ENCODE measurements at places on chromosomes 13 and 19.

- DNase-seq, result no peak
Observed at GRCh38 chr19:29090783-29091526, 122.0 kb downstream of the UQCRFS1 start.

DNA sequence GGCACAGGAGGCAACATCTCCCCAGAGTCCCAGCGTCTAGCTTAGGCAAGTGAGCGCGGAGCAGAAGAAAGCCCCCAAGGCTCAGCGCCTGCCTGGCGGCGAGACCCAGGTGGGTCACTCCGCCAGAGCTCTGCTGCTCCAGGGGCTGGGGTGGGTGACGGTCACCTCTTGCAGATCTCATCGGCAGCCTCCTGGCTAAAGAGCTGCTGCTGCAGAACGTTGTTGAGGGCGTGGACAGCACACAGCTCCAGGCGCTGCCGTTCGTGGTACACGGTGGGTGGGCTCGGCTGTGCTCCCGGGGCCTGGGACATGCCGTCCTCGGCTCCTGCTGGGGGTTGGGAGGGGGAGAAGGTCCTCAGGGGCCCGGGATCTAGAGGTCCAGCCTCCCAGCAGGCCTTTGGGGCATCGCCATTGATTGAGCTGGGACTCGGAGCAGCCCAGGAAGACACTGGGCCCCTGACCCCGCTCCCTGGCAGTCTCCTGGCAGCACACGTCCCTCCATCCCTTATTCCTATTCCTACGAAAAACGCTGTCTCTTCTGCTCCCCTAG, 795 bp downstream of the JOSD2 start:
- no peak for DNase-seq

DNA sequence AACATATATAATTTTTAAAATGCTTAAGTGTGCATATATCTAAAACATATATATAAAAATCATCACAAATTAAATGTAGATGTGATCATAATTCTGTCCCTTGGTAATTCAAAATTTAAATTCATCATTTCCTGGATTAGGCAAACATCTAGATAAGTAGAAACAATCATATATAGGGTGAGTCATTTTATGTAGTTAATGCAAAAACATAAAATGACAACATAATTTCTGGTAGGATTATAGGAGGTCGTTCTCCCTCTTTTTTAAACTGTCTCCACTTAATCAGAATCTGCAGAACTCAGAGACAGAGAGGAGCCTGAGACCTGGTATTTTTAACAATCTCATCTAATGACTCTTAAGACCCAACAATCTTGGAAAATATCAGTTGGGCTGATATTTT, 333.4 kb downstream of the KCTD12 start:
- DNase-seq, result no peak

- no peak for DNase-seq
Observed at GRCh38 chr13:107025991-107026390, 458.1 kb upstream of the ARGLU1 start.

DNA sequence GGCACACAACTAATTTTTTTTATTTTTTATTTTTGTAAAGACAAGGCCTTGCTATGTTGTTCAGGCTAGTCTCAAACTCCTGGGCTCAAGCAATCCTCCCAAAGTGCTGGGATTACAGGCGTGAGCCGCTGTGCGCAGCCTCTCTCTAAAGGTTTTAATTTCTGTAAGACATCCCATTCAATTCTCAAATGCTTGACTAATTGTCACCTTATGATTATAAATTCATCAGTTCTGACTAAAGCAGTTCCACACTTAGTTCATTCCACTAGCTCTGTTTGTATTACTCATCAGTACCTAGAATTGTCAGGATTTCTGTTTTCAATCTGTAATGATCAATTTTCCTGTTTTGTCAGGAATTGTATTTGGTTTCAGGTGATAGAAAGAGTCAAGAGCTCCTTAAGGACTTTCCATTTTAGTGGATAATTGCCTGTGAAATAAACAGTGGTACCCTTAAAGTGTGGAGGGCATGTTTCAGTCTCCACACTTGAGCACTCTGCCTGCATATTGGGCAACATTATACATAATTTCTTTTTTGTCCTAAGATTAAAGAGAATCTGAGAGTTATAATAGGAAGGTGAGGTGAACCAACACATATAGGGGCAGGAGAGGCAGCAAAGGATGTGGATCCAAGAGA, 27.6 kb downstream of the GPALPP1 start:
- DNase-seq, result no peak

DNA sequence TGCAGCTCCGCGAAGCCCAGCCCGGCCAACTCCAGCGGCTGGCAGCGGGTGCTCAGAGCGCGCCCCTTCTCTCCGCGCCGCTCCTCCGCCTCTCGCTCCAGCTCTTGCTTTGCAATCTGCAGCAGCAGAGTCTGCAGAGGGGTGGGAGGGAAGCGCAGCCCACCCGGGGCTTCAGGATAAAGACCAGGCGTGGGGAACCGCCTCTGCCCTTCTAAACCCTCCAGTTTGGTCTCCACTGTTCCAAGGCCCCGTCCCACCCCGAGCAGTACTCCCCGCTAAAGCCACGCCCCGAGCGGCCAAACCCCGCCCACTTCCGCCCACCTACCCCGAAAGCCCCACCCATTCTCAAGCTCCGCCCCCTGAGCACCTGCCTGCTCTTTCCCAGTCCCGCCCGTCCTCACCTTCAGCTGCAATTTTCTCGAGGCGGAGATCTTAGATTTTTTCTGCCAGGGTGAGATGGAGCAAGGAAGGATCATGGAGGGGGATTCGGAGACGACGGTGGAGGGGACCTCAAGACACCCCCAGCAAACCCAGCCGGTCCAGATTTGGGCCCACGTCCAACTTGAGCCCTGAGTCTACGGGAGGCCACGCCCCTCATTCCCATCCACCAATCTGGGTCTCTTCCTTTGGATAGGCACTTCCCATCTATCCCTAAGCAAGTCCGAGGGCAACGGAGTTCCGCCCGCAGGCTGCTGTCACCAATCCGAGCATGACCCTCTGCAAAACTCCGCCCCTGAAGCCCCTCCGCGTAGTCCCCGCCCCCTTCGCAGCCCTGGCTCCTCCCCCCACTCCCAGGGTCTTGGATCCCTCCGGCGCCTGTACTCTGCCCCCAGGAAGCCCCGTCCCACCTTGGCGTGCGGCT, 1.1 kb downstream of the TNNI3 start:
- no peak for DNase-seq

- no peak for DNase-seq
Observed at GRCh38 chr19:15180451-15181390, 20.1 kb downstream of the NOTCH3 start.

GRCh38 chr19:37941782-37942515, 34.9 kb downstream of the SIPA1L3 start:
- DNase-seq, result no peak

DNA sequence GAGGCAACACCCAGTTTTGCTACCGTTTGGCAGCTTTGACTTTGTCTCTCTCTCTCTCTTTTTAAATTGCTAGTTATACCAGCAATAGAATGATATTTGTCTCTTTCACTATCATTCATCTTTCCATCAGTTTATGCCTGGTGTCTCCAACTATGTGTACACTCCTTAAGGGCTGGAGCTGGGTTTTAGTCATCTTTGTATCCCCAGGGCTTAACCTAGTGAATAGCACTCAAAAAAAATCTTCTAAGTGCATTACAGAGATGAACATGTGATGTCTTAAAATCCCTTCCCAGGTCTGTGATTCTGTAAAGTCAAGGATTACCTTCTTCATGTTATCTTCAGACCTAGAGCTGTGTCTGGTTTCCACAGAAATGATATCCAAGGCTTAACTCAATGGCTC, 7.8 kb upstream of the UBL3 start:
- no peak for DNase-seq

DNA sequence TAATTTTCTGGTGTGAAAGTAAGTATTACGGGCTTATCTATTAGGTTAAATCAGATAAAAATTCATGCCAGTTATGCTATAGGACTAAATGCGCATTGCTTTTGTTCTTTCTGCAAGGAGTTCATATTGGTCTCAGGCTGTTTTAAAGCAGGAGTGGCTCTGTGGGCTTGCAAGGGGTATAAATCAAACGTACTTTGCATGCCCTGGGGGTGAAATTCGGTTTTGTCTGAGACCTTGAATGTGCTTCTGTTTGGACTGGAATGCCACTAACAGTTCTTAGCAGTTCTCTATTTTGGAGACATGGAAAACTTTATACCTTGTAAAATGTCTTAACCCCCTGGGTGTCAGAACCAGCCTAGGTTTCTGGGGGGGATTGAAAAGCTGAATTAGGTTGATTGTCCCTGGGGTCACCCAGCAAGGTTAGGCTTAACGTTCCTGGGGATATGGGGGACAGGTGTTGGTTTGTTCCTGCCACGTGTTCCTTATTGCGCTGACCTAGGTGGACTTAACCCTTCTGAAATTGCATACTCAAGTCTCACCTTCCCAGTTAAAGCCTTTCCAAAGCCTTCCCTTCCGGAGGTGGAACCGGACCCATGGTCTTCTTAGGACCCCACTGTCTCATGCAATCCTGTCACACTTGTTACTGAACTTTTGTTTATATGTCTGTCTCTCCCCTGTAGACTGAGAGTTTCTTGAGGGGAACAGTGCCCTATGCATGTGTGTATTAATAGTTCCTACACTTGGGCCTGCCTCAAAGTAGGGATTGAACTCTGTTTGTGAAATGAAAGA, 182.2 kb downstream of the LMO7 start:
- no peak for DNase-seq

- DNase-seq, result no peak
Observed at GRCh38 chr19:10346509-10346908, 7.1 kb upstream of the ICAM3 start.

DNA sequence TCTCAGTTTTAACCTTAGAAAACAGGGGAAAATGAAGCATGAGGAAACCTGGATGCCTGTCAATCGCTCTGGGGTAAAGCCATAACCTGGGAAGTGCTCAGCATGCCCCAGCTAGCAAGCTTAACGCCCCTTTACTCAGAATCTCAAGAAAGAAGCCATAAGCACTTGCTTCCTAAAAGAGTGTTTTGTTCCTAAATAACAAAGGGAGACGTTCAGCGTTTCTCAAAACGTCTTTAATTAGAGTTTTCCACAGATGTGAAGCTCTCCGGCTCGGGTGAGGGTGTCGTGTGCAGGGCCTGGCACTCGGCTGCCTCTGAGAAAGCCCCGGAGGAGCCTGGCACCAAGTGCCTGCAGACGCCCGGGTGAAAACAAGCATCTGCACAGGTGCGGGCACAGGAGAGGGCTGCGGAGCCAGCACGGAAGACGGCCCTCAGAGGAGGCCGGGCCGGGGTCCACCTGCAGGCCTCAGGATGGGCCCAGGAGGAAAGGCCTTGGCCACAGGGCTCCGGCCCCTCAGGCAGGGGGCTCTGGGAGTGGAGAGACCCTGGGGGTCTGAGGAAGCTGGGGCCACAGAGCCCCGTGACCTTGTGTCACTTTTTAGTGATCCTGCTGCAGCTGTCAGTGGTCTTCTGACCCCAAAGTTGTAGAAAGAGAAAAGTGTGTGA, 6.2 kb downstream of the GAS6 start:
- DNase-seq, result no peak

GRCh38 chr19:48186541-48186991, 16.1 kb downstream of the ZSWIM9 start:
- DNase-seq, result no peak
